Mucosa of descending colon (tissue), 3 donors: ENCODE measurements at places on chromosomes 5 and 9. TPM values are rescaled to one million over a fixed set of nuclear protein-coding genes. Genes with fewer than 3 reads are reported as not detected.

Gene OR13F1
- total RNA-seq = not detected

Gene C6
- total RNA-seq = 1.5 TPM

DNA sequence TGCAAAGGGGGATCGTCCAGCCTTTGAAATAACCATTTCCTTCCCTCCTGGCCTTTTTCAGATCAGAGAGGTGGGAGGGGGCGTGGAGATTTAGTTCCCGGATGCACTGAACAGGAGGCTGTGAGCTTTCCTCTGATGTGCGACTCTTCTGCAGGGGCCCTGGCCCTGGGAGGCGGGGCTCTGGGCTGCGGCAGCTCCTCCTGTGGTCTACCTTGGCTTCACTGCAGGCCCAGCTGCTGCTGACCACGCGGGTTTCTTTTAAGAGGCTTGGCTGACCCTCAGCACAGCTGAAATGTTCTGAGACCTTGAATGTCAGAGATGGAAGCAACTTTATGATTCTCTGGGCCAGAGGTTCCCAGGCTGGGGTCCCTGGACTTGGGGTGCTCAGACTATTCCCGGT, 27.0 kb upstream of the COL15A1 start:
- DNase-seq = peak; percentile 49

Gene IFNA21
- total RNA-seq = not detected

DNA sequence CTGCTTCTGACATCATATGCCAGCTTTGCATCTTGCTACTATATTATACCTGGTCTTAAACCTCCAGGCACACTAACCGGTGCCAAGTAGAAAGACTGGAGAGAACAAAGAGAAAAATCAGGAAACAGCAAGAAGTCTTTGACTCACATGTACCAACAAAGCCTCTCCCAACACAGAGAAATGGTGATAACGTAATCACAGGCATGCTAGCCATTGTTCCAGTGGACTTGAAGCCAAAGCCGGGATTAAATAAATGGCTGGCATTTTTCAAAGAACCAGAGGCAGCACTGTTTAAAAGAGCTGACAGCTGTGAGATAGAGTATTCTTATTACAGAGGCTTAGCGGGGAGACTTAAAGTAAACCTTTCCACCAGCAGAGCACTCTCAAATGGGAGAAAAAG, 148.4 kb upstream of the NFIL3 start:
- DNase-seq = no peak

- DNase-seq = no peak
These were observed 27.6 kb downstream of the SEMA4D start for GRCh38 chr9:89470224-89470839.

DNA sequence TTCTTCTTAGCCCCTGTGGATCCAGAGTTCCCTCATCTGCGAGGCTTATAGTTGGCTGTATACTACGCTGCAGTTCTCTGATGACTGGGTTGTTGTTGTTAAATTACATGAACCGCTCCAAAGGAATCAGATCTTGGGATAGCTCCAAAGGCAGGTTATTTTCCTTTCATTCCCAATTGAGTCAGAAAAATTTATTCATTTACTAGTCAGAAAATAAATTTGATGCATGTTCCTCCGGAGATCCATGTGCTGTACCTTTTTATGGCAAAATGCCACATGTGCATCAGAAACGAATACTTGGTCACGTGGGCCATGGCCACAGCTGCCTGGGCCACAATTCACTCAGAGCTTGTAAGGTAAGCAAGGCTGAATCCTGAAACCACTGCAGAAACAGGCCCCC, 304.0 kb downstream of the NR2F1-AS1 start:
- no peak for DNase-seq

DNA sequence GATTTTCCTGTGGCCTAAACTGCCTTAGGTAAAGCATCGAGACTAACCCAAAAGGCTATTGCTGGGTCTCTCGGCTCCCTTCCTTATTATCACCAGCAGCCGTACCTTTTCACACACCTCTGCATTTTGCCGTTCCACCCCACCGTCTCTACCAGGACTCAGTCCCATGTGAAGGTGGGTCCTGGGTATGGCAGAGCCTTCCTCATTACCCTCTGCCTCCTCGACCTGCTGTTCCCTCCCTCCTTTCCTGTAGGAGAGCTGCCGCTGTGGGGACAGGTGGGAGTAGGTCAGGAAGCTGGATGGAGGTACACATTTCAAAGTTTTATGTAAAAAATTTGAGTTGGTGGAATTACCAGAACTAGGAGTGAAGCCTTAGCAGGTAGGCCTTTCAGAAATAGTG, 1.8 kb downstream of the CCL28 start:
- peak; percentile 43 for DNase-seq

Gene NIM1K
- total RNA-seq = 1.5 TPM

DNA sequence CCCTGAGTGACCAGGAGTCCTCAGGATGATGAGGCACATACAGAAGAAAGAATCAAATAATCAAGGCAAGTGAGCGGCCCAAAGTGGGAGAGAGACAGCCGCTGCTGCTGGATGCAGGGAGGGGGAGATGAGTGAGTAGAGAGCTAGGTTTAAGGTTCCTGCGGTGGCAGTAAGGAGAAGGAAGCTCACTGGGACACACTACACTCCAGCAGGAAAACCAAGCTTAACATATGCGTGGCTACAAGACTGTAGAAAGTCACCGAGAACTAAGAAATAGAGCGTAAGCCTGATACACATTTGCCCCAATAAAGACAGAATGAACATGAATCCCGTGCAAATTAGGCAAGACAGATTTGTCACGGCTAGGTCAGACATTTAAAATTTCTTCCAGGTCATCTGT, 470.2 kb downstream of the KDM4C start:
- no peak for DNase-seq

DNA sequence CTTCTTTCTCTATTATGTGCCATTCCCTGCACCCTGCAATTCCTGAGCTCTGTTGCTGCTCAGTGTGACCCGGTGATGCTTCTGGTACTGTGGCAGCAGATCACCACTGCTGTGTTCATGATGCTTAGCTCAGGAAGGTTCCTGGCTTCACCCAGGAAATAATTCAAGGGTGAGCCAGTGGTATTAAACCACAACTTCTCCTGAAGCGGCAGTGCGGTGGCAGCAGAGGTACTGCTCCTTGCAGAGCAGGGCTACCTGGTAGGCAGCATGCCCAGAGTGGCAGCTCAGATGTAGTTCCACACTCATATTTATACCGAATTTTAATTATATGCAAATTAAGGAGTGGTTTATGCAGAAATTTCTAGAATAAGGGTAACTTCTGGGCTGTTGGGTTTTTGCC, 213.8 kb upstream of the ZNF608 start:
- DNase-seq = no peak

Gene TLE1
- total RNA-seq = 47.3 TPM

DNA sequence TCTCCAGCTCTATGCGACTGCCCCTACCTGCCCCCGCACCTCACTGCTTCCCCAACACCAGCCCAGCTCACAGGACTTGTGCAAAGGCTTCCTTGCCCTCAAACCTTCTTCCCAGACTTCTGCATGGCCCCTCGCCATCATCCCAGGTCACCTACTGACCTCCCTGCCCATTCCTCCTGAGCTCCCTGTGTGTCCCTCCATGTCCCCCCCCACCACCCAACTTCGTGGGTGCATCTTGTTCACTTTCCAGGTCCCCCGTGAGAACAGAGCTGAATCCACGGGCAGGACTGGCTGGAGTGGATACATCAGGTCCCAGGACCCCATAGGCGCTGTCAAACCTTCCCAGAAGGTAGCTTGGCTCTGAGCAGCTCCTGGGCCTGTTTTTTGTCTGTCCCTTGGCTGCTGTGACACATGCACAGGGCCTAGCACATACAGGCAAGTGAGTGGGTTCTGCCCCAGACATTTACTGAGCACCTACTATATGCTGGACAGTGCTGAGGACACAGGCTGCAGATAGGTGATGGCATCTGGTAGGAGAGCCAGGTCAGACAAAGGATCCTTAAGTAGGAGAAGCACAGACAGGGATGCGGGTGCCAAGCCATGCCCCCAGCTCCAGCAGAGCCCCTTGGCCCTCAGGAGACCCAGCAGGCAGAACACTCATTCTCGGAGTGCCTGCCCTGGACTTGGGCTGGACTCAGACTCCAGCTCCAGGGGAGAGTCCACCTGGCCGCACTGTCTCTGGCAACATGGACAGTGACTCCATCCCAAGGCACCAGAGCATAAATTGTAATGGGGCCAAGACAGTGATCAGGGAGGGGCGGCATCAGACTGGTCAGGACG, 15.0 kb downstream of the NINJ1 start:
- peak; percentile 25 for DNase-seq

- no peak for DNase-seq
These were observed 16.3 kb downstream of the NLN start for GRCh38 chr5:65738305-65738704.

DNA sequence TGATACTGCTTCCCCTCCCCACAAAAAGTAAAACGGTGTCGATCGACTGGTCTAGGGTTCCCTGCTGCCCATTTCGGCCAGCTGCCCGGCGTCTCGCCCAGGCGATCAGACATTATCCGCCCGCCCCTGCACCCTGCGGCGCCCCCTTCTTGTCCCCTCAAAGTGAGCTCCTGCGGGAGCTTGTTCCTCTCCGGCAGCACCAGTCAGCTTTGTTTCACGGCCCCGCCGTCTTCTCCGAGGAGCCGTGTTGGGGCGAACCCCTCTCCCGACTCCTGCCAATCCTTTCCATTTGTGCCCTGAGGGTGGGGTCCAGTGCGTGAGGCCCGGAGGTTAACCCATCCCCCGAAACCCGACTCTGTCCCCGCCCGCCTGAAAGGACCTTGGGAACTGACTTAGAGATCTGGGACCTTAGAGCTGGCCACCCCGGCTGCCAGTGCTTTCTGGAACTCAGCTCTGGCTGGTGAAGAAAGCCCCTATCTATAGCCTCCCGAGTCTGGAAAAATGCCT, 518 bp downstream of the UBE2B start:
- DNase-seq = peak; percentile 72

- DNase-seq = no peak
These were observed 20.3 kb upstream of the THG1L start for GRCh38 chr5:157710882-157711281.

- DNase-seq = no peak
These were observed 138.4 kb upstream of the IER5L start for GRCh38 chr9:129316281-129317030.

Gene SLCO6A1
- total RNA-seq = not detected
